ENCODE measurements at places on chromosomes 5 and 9.
A peak's percentile ranks its signal among the peaks of the same experiment; 100 is the strongest.

- no peak for DNase-seq
These were observed 204.8 kb upstream of the PIK3R1 start for GRCh38 chr5:68010740-68011139.

DNA sequence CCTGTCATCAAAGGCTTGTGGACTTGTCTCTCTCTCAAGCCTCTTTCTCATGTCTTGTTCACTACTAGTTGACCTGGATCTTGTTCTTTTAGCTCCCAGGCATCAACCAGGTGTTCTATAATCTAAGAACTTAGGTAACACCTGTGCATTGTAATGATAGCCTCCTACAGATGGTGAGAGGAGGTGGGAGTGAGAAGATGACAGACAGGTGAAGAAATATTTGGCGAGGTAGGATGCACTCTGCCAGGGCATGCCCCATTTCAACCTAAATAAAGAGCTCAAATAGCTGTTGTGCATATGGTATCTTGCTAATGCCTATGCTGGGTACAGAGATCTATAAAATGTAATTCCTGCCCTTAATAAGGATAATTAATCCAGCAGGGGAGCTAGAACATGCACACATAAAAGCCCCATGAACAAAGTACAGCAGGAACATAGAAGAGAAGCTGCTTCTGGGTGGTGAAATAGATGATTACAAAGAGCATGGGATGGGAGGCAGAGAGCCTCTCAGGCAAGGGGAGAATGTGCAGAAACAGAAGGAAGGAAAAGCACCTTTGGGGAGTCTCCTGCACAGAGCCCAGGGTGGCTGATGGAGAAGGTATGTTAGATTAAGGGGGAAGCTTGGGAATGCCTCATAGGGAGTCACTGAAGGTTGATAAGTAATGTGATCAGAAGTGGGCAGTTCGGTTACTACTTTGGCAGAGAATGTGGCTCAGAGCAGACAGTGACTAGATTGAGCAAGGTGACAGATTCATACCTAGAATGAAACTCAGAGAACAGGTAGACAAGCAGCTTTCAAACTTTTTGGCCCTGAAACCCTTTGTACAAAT, 28.0 kb upstream of the PLIN2 start:
- no peak for DNase-seq

GRCh38 chr9:81841333-81841732, 86.9 kb upstream of the SPATA31D4 start:
- no peak for DNase-seq

DNA sequence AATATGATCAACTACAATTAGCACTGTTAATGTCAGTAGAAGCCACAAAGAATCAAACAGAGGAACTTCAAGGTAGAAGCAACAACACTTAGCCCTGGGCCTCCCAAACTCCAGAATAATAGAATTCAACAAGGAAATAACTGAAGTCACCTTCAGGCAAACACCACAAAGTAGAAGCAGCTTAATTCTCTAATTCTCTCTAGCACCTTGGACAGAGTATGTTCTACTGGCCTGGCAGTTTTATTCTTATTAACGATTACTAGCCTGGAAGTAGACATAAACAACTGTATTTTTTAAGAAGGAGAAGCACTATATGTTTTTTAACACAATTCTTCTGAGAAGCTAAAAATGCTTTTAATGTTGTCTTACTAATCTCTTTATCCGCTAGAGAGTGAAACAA, 911.9 kb downstream of the DTWD2 start:
- DNase-seq: no peak

DNA sequence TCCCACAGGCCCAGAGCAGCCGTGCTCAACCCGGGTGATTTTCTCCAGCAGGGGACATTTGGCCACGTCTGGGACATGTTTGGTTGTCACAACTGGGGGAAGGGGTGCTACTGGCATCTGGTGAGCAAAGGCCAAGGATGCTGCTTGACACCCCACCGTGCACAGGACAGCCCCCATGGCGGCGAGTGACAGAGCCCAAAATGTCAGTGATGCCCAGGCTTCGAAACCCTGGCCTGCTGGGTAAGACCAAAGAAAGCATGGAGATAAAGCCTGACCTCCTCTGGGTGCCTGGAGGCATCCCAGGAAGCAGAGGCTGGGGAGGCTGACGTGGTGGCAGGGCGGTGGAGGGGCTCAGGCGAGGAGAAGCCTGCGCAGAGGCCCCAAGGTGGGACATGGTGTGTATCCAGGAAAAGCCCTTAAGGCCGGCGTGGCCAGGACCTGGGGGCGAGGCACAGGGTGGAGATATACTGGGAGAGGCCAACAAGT, 66.4 kb downstream of the ZNF354C start:
- DNase-seq: no peak

- DNase-seq: no peak
These were observed 19.8 kb downstream of the FAXDC2 start for GRCh38 chr5:154830596-154830995.

DNA sequence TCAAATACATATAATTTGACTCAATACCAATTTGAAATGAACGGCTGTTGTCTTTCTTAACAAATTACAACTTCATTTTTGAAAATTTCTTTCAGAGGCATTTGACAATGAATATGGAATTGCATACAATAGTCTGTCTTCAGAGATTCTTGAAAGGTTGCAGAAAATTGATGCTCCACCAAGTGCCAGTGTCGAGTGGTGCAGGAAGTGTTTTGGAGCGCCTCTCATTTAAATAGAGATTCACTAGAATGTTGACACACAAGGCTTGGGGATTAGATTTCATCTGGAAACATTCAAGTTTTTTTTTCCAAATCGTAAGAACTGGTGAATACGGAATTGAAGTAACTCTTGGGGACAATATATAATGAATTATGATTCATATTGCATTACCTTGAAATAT, 8.1 kb downstream of the RPS6 start:
- DNase-seq: no peak

DNA sequence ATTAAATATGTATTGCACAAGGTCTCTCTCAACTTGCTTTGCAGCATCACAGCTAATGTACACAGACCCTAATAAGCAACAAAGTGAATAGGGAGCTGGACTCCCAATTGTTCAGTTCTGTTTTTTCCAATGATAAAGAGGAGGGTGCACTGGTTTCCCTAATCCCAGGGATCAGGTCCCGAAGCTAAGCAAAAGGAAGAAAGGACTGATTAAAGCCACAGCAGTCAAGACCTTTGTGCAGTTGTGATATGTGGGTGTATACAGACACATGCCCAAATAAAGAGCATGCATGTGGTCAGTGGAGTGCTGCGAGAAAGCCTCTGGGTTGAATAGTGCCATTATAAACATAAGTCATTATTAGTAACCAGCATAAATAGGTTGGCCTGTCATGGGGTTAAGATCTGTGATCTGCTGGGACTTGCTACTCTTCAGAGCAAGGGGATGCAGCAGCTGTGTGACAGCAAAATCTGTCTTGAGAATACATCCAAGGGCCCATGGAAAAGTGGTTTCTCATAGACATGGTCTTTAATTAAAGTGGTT, 1863.1 kb upstream of the WWC1 start:
- no peak for DNase-seq

GRCh38 chr5:140875085-140876065, at the start of gene PCDHA12:
PCDHA12 (plus strand) TSS chr5:140875308; CDS start chr5:140875473, 165 bp downstream.
- DNase-seq: no peak

DNA sequence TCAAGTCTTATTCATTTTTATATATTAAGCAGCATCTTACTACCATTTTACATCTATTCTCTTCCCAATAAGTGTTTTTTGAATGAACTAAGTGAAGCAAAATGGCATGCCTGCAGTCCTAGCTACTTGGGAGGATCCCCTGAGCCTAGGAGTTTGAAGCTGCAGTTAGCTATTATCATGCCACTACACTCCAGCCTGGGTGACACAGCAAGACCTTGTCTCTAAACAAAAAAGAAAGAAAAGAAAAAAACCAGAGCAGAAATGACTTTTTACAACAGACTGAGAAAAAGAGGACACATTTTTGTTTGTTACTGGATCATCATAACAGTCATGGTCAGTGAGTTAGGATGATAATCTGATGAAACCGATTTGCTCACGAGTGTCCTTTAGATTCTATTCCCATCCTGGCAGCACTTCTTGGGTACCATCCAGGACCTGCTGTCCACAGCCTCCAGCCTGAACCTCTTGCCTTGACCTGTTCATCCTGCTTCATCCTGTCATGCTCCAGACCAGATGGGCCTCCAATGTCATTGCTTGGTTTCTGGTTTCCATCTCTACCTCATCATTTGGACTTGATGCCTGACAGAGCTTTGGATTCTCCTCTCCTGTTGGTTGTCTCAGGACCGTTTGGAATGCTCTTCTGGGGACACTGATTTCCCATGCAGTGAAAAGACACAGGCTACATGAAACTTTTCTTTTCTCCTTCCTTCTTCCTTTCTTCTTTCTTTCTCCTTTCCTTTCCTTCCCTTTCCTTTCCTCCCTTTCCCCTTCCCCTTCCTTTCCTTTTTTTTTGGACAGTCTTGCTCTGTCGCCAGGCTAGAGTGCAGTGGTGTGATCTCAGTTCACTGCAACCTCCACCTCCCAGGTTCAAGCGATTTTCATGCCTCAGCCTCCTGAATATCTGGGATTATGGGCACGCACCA, 50.1 kb upstream of the GLRX start:
- DNase-seq: no peak

DNA sequence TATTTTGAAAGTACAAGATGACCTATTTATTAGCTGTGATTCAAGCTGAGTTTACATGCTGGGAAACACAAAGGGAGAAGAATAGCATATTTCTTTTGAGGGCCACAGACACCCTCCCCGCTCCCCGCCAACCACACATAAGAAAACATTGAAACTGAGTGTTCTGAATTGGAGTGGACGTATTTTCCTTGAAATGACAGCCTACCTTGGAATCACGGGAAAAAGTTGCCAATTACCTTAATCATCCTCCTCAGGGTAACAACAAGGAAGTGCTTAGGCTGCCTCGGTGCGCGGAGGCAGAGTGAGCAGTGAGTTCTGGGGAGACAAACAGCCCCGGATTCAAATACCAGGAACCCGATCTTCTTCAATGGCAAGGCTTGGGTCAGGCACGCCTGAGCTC, 31.4 kb downstream of the CFAP77 start:
- DNase-seq: no peak

DNA sequence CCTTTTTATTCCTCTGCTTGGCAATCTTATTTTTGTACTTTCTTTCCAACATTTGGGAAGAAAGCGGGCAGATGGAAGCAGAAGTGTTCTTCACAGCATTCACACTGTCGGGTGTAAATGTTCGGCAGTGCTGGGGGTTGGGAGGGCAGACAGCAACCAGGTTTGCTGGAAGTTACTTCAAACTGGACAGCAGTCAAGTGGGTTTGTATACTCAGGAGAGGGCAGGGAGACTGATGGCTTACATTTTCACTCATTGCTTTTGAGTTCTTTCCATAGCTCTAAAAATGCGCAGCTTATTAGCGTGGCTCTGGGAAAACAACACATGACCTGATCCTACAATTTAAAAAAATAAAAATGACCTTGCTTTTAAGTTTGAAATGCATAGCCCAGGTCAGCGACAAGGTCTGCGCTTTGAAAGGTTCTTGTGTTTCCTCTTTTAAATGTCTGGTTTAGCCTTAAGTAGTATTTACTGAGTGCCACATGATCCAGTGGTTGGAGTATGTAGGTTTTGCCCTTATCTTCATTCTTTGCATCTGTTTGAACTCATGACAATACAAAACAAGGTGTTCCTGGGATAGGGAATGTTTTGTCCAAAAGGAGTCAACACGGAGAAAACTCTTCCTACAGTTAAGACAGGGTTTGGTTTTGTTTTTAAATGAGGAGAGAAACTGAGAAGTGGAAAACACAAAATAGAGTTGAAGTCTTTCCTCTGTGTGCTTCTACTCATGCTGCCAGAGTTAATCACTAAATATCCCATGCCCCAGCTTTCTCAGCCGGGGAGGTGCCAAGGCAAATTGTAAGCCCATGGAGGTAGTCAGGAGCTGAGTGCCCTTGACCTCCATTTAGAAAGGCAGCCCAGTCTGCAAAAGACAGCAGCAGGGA, 132.7 kb upstream of the DMRT1 start:
- no peak for DNase-seq

DNA sequence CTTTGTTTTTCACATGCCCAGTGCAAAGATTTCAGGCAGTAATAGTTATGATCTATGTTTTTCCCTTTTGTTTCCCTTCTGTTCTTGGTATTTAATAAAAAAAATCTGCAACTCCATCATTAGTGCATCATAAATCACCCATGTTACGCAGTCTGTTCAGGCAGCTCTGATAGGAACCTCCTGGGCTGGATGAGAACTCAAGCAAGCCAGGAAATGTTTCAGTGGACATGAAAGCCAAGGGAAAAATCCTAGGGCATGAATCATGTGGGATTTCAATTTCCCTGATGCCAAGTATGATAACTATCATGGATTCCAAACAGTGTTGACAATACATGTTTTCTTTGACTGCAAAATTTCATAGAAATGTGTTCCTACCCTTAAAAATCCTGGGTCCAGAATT, 119.7 kb upstream of the TARS1 start:
- no peak for DNase-seq

DNA sequence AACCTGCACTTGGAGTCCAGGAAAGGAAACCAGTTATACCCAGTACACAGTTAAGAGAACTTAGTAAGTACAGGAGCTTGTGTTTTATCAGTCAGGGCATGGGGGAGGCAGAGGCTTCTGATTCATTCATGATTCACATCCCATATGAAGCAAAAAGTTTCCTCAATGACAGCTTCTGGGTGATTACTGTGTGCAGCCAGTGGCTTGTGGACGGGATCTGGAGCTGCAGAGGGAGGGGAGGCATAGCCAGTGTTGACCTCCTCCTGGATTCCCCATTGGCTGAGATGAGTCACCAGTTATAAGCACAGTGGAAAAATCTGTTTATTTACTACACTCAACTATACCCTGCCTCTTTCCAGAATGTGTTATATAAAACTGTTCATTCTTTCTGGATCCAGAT, 17.7 kb downstream of the IL31RA start:
- peak; percentile 50 for DNase-seq

DNA sequence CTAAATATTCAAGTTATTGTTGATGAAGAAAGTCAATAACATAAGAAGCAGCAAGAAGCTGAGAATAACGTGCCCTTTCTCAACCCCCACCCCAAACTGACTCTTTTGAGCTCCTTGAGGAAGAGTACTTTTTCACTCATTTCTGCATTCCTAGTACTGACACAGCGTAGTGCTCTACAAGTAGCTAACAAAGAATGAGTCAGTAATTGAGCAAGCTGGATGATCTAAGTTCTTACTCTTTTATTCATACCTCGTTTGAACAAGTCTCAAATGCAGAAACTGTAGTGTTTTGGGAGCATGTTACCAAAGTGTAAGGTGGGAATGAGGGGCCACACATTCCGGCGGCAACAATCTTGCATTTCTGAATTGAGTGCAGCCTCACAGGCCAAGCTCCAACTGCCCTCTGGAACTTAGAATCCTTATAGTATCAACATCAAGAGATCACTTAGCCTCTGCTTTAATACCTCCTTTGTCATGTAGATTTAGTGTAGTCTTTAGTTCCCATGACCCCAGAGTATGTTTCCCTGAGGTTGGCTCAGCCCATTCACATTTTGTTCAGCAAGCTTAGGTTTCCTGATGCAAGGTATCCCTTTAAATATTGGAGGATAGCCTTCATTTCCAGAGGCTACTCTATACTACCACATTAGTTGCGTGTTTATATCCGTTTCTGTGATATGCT, 152.0 kb downstream of the PRR16 start:
- DNase-seq: no peak

- DNase-seq: no peak
These were observed 258.9 kb upstream of the TLE4 start for GRCh38 chr9:79312686-79313421.

GRCh38 chr5:67434466-67434865, 237.9 kb upstream of the CD180 start:
- no peak for DNase-seq

Measured in NK-92 treated with Interleukin-12 subunit alpha and Interleukin-12 subunit beta, amount 100 ng/mL, for 24 hours (cell line).